ENCODE measurements at places on chromosomes 7 and 10.
A peak's percentile ranks its signal among the peaks of the same experiment; 100 is the strongest.

GRCh38 chr7:50156163-50156562, 63.1 kb upstream of the ZPBP start:
- DNase-seq, result no peak

DNA sequence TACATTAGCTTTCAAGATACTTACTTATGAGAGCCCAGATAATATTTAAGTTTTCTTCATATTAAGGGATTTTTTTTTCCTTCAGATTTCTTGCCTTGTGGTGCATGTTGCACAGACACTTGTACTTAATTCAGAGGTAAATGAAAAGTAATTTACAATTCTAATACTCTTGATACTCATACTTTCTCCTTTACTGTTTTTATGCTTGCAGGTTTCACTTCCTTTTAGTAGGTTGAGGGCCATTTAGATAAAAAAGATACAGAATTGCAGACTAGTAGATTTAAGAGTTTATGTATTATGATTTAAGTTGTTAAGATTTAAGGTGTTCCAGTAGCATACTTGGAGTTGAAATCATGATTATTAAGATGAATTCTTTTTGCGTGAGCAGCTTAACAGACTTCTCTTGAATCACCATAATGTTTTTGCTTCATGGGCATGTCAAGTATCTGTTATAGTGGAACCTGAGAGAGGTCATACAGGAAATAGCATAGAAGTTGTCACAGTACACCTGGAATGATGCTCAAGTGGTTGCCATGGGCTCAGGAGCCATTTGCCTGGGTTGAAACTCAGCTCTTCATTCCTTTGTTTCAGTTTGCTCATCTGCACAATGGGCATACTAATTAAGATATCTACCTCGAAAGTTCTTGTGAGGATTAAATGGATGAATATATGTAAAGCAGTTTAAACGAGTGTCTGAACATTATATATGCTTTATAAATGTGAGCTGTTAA, 174.8 kb upstream of the PRPS1L1 start:
- DNase-seq, result no peak

- DNase-seq, result no peak
These were observed 41.4 kb upstream of the SMARCD3 start for GRCh38 chr7:151289891-151290290.

GRCh38 chr7:139898483-139898882, 69.4 kb downstream of the TBXAS1 start:
- DNase-seq, result no peak

GRCh38 chr7:141268614-141269013, 194.8 kb downstream of the TMEM178B start:
- no peak for DNase-seq

DNA sequence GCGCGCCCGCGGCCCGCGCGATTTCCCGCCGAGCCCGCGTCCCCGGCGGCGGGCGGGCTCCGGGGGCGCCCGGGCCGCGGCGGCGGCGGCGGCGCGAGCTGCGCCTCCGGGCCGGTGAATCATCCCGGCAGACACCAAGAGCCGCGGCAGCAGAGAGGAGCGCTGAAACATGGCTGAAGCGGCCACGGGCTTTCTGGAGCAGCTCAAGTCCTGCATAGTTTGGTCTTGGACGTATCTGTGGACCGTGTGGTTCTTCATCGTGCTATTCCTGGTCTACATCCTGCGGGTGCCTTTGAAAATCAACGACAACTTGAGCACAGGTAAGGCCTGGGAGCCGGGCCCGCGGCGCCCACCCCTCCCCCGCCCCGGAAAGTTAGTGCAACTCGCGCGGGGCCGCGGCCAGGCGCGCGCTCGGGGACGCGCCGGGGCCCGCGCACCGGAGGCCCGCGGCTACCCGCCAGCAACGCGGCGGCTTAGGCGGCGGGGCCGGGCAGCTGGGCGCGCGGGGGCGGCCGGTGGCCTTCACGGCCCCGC, at the start of gene ST7:
TSS of gene ST7 (plus strand) at position 130 of the 534 bp plus-strand sequence. CDS start at position 170, 40 bp downstream.
- DNase-seq, result peak; percentile 68

DNA sequence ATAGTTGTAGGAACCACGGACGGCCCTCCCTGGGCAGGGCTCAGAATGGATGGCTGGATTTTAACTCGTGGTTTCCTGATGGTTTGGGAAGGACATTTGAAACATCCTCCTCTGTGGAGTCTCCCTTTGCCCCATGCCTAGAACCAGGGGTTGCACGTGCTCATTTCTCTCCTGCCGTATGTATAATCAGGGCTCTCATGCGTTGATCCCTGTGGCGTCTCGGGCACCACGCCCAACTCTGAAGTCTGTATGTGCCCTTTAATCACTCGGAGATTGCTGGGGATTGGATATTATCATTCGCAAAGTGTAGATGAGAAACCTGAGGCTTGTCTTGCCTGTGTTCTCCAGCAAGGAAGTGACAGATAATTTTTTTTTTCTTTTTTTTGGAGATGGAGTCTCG, 257.1 kb downstream of the CAMK1D start:
- DNase-seq, result no peak

GRCh38 chr10:75234683-75235374, 928 bp downstream of the COMTD1 start:
- no peak for DNase-seq

GRCh38 chr7:141688043-141688442, 13.9 kb downstream of the DENND11 start:
- DNase-seq, result no peak

DNA sequence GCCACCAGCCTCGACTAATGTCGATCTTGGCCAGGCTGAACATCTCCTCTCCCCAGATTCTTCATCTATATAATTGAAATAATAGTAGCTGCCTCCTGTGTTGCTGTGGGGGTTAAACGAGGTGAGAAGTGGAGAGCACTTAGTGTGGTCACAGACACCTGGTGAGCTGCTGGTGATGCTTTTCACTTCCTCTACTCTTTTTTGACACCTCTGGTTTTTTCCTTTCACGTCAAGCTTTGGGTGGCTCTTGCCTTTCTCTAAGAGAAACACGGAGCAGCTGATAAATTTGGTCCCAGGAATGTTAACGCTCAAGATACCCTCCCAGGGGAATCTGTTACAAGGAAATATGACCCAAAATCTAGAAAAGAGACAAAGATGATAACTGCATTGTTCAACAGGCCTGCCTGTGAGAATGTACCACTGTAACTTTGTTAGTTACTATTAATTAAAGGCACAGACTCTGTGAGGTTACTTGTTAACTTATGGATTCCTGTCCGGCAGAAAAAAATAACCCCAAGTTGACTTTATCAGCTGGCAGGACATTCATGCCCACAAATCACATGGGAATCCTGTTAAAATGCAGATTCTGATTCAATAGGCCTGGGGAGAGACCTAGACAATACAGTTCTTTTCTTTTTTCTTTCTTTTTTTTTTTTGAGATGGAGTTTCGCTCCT, 9.5 kb upstream of the NPFFR1 start:
- DNase-seq, result no peak

DNA sequence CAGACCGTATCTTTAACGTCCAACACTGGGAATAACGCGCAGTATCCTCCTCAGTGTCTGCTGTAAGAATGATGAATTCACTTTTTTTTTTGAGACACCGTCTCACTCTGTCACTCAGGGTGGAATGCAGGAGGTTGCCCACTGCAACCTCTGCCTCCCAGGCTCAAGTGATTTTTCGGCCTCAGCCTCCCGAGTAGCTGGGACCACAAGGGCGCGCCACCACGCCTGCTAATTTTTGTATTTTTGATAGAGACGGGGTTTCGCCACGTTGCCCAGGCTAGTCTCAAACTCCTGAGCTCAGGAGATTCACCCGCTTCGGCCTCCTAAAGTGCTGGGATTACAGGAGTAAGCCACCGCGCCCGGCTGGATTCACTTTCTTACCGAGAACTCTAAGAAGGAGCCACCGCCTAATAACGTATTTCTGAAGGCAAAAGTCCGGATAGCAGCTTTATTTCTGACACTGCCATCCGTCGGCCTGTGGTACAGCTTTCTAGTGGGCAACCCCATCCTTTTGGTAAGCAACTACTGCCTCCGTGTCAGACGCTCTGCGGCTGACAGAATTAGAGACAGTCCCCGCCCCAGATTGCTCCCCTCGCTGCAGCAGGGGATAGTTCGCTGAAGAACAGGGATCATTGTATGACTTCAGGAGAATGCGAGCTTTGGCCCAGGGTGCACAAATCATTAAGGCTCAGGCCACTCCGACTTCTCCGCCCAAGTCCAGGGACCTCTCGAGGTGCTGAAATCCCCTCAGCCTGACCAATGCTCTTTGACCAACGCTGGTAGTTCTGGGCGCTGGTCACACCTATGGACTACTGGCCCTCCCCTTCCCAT, 662 bp downstream of the POLR3A start:
- DNase-seq, result peak; percentile 60

- no peak for DNase-seq
These were observed 145.6 kb downstream of the GLCCI1 start for GRCh38 chr7:8114175-8114574.

GRCh38 chr7:73774923-73775322, 4.9 kb upstream of the CLDN3 start:
- peak; percentile 39 for DNase-seq

- DNase-seq, result peak; percentile 2
These were observed 792.0 kb downstream of the TYW1 start for GRCh38 chr7:67788669-67789068.

GRCh38 chr7:81877890-81878289, 108.0 kb upstream of the HGF start:
- no peak for DNase-seq

DNA sequence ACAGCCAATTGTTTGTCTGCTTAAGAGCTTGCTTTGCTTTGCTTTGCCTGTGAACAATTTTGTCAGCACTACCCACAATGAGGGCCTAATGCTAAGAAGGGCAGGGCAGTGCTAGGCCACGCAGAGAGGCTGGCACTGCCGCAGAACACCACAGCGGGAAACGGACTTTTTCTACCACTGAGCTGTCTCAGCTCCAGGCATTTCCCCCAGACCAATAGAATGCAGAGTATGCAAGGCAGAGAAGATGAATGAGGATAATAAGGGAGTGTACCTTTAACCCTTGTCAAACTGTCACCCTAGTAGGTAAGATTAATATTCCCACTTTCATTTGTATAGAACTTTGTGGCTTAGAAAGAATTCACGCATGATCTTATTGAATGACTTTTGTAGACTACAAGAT, 104.5 kb downstream of the SH3PXD2A start:
- no peak for DNase-seq

- DNase-seq, result peak; percentile 91
These were observed 175.1 kb downstream of the HGF start for GRCh38 chr7:81594767-81595166.

DNA sequence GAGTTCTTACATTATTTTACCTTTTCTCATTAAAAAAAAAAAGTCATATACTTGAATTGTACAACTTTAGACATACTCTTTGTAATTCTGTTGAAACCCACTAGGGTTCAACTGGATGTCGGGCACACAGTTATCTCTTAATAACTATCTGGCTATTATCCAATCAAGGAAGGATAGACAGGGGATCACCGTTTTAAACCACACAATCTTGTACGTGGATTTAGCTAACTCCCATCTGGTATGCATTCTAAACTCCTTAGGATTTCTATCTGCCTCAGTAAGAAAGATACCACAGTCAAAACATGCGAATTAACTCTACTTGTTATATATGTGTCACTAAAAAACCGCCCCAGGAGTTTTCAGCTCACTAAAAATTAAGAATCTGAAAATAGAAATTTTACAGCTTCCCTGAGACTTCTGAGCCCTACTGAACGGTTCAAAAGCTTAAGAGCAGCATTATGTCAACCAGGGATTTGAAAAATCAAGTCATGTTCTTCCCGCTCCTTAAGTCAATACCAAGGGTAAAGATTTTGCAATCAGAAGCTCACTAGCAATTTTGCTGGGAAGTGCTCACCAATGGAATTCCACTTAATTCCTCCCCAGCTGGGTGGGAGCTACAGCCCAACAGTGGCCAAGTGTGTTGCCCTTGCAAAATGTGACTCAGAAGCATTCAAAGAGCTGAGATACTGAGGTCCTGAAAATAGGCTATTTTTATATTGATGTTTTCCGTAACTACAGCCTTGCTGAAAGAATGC, 267.0 kb downstream of the FRMD4A start:
- DNase-seq, result peak; percentile 96

DNA sequence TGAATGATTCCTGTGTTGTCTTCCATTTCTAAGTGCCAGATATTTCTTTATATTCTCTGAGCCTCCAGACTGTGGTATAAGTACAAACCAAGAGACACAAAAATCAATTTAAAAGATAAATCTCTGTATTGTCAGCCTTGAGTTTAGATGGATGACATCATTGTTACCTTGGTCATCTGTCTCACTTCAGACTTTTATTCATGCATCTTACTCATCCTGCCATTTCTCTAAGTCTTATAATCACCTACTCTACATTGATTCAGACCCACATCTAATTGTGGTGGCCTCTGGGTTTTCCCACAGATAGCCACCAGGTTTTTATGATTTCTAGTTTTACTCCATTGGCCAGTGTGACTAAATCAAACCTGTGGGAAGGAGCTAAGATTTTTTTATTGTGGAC, 26.8 kb upstream of the HDAC9 start:
- DNase-seq, result no peak

DNA sequence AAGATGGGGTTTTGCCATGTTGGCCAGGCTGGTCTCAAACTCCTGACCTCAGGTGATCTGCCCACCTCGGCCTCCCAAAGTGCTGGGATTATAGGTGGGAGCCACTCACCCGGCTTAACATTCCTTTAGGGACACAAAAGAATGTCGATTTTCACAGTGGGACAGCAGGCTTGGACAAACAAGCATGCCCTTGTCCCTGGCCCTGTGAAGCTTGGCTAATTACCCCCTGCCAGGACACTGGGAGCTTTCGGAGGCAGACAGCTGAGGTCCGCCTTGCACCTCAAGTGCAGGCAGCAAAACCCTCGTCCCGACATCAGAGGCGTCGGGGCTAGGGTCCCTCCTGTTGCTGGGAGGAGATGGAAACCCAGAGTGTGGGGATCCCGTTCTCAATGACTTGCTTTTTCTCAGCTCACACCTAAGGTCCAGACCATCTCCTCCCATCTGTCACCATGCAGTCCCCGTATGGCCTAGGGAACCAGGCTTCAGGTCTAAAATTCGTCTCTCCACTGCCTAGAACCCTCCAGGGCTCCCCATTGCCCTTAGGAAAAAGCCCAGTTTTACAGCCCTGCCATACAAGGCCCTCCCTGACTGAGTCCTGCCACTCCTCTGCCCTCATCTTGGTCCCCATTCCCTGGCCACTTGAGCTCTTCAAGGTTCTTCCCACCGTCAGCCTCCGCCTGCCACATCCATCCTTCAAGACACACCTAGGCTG, 6.3 kb upstream of the CLIP2 start:
- DNase-seq, result no peak

GRCh38 chr7:116145245-116145852, 65.0 kb upstream of the TES start:
- no peak for DNase-seq

DNA sequence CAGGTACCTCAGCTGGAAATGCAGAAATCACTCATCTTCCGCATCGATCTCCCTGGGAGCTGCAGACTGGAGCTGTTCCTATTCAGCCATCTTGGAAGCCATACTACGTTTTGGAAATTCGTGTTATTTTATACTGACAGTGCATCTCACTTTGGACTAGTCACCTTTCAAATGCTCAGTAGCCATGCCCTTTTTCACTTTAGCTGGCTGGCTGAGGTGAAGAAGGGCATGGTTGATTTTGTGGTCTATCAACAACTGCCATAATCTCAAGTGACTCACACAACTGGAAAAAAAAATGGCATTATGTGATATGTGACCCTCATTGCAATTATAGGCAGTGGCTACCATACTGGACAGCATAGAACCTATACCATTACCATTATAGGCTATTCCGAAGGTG, 100.5 kb downstream of the CCDC71L start:
- DNase-seq, result no peak

- DNase-seq, result no peak
These were observed 63.6 kb upstream of the IGFBP3 start for GRCh38 chr7:45984386-45985295.

All from fibroblast of the aortic adventitia (primary cell).